ENCODE measurements at places on chromosomes 13 and 19.

GRCh38 chr13:110232756-110233155 is 74.2 kb downstream of the COL4A1 start:
- no peak for DNase-seq

GRCh38 chr13:76939215-76939614 is 9.1 kb upstream of the ACOD1 start:
- peak; percentile 44 for DNase-seq

- DNase-seq = peak; percentile 95
Measured at GRCh38 chr13:28718543-28719226, at the start of gene SLC46A3. SLC46A3 (minus strand) TSS chr13:28718970; CDS start chr13:28717998, 972 bp downstream.

GRCh38 chr19:6736169-6736916 is 1.0 kb downstream of the GPR108 start:
- peak; percentile 91 for DNase-seq

GRCh38 chr19:39032063-39032918 is at the start of gene FBXO27:
FBXO27 (minus strand) TSS chr19:39032549; CDS start chr19:39032227, 322 bp downstream.
- no peak for DNase-seq

- DNase-seq = peak; percentile 40
Measured at GRCh38 chr13:62997038-62997599, 1581.5 kb upstream of the PCDH20 start.

DNA sequence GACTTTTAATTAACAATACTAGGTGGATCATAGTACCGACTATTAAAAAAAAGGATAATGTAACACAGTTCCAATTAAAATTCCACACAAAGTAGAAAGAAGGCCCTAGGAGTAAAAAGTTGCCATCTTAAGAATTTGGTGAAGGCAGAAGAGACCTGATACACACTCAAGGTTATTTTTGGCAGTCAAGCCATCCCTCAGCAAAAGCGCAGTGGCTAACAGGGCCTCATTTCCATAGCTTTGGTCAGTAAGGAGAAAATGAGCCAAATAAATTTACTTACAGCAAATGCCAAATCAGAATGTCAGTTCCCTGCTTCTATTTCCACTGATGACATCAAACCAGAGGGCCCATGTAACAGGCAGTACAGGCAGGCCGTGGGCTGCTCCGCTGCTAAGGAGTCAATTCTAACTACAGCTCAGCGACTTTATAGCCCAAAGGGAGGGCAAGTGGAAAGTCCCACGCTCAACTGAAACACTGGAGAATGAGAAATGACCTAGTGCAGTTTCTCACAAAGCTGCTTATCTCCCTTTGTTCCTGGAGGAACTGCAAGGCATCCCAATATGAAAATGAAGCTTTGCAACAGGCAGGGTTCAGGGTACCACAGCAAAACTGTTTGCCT is 6.3 kb downstream of the ARGLU1 start:
- DNase-seq = no peak

- DNase-seq = no peak
Measured at GRCh38 chr13:96958286-96958891, 35.9 kb downstream of the OXGR1 start.
